ENCODE measurements at places on chromosomes 5 and 9.
A peak's percentile ranks its signal among the peaks of the same experiment; 100 is the strongest.

- DNase-seq = no peak
These were observed 81.9 kb upstream of the FAM169A start for GRCh38 chr5:74948031-74948546.

DNA sequence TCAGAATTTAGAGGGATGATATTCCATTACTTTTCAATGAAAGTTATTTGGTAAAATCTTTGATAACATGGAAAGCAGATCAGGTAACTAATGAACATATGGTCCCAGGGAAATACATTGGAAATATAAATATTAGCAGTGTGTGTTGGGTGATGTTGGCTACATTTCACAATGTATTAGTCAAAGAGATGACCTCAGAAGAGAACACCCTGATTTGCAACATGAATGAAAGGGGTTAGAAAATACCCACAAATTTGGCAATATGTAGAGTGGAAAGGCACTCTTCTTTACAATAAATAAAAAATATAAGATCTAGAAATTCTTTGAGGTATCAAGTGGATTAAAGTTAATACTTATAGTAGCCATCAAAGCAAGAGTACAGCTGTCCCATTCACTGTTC lies 606.7 kb downstream of the PSAT1 start:
- no peak for DNase-seq

DNA sequence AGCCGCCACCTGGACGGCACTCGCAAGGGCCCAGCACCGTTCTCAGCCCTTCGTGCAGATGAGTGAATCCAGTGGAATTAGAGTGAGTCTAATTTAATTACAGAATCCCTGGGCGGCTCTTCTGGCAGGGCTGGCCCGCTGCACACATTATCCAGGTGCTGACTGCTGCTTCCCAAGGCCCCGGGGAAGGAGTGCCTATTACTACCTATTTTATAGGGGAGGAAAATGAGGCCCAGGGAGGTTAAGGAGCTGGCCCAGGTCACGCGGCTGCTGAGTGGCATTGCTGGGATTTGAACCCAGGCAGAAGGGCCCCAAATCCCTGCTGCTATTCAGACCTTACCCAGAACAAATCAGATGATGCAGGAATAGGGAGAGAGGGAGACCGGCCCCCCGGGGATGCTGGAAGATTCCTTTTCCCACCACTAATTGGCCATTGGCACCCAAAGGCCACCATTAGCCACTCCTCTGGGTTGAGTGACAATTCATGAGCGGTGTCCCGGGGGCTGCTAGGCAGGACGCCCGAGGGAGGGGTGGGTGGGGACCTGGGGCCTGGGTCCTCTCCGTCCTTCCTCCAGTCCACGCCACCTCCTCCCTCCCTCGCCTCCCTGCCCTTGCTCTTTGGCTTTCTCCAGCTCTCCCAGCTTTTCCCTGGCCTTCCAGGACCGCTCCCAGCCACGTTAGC lies 10.3 kb upstream of the QRFP start:
- no peak for DNase-seq

- no peak for DNase-seq
These were observed 55.3 kb downstream of the ARSB start for GRCh38 chr5:78929833-78930232.

- peak; percentile 28 for DNase-seq
These were observed at the start of gene TRIM14 for GRCh38 chr9:98118640-98119601. TSS of gene TRIM14 (minus strand) at chr9:98119222. CDS start at chr9:98119188, 34 bp downstream.

DNA sequence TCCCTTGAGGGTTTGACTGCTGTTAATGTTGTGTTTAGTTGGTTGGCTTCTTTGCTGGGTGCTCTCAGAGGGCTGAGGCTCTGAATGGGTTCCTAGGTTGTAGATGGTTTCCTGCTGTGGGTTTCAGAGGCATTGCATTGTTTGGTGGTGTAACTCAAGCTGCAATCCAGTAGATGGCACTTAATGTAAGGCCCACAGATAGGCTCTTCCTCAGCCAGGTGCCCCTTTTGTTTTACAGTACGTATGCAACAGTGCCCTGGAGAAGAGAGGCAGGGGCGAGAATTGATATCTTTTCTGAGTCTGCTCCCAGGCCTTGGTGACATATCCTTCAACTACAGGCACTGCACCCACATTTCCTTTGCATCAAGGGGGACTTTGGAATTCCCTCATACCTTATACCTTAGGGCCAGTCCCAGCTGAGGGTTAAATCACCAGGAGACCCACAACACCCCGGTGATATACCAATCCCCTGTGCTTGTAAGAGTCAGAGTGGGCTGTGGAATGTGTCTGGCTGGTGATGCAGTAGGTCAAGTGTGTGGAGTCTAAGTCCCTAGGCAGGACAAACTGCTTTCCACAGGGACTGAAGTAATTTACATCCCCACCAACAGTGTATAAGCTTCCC lies 7.0 kb upstream of the UGT3A2 start:
- no peak for DNase-seq

DNA sequence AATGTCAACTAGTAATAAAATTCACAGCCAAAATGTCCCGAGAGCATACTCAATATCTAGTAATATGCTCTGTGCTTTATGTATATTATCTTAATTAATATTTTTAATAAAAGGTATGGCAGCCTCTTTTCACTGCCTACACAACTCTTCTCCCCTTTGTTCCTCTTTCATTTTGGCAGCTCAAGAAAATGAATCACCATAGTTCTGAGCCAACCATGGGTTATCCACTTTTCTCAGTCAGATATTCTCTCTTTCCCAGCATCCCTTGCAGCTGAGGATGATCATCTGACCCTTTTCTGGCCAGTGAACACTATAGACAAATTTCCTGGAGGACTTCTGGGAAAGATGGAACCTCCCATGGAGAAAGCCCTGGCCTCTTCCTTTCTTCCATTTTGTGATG lies 8.2 kb upstream of the DOCK8 start:
- DNase-seq = no peak

- no peak for DNase-seq
These were observed 16.4 kb upstream of the ZBTB34 start for GRCh38 chr9:126844085-126844484.

DNA sequence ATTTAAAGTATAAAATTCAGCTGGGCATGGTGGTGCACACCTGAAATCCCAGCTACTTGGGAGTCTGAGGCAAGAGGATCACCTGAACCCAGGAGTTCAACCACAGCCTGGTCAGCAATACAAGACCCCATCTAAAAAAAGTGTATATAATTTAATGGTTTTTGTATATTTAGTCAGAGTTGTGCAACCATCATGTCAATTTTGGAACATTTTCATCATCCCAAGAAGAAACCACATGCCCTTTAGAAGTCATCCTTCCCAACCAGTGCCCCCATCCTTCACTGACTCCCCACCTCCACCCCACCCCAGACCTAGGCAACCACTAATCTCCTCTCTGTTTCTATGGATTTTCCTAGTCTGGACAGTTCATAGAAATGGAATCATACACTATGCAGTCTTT lies 18.8 kb upstream of the TEK start:
- DNase-seq = no peak

DNA sequence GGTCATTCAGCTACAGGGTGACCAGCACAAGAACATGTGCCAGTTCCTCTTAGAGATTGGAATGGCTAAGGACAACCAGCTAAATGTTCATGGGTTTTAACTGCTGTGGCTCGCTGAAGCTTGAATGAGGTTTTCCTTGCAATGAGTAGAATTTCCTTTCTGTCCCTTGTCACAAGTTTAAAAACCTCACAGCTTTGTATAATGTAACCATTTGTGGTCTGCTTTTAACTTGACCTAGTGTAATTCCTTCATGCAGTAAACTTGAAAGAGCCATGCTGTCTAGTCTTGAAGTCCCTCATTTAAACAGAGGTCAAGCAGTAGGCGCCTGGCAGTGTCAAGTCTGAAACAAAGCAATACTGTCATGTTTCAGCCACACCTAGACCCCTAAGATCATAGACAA lies 181.3 kb upstream of the DMRT1 start:
- DNase-seq = no peak

All from NCI-H1105 (cell line).